ENCODE measurements at places on chromosomes 5 and 9.

DNA sequence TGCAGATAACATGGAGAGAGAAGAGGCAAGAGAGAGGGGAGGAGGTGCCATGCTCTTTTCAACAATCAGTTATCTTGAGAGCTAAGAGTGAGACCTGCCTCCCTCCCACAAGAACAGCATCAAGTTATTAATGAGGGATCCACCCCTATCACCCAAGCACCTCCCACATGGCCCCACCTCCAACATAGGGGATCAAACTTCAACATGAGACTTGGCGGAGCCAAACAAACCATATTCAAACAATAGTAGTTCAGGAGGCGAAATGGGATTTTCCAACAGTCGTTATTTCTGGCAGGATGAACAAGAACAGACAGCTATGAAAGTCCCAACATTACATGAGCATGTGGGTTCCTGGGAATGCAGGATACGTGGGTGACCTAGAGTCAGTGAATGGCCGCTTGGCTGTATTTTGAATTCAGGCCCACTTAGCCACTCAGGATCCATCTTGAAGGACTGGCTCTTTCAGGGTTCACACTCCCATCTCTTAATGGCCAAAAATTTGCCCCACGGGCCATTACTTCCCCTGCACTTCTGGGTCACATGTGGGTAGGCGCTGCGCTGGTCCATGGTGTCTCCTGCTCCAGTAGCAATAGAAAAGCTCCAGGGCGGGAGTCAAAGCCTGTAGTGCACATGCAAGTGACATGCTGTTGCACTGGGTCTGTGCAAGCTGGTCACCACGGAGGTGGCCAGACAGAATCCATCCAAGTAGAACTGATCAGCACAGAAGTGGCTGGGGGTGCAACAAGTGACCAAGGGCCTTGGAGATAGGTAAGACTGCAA is 7.1 kb upstream of the FAF2 start:
- no peak for DNase-seq

- DNase-seq: no peak
Observed at GRCh38 chr5:80403782-80404181, 4.1 kb upstream of the ZFYVE16 start.

DNA sequence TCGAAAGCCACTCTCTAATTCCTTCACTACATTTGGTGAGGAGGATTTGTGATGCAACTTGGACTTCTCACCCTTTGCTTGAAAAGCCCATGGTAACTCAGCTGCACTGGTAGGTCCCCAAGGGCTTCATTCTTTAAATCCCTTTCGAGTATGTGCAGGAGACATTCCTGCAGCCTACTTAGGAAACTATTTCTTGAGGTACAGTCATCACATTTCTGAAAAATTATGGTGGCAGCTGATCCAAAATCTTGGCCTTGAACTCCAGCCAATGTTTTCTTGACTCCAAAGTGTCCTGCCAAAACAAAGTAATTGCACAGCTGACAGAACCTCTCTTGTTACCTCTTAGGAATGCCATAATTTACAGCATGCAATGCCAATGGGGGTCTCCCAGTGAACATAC is 99.7 kb downstream of the NPR3 start:
- DNase-seq: no peak

GRCh38 chr5:98365126-98365525 is 408.3 kb upstream of the RGMB start:
- DNase-seq: no peak

DNA sequence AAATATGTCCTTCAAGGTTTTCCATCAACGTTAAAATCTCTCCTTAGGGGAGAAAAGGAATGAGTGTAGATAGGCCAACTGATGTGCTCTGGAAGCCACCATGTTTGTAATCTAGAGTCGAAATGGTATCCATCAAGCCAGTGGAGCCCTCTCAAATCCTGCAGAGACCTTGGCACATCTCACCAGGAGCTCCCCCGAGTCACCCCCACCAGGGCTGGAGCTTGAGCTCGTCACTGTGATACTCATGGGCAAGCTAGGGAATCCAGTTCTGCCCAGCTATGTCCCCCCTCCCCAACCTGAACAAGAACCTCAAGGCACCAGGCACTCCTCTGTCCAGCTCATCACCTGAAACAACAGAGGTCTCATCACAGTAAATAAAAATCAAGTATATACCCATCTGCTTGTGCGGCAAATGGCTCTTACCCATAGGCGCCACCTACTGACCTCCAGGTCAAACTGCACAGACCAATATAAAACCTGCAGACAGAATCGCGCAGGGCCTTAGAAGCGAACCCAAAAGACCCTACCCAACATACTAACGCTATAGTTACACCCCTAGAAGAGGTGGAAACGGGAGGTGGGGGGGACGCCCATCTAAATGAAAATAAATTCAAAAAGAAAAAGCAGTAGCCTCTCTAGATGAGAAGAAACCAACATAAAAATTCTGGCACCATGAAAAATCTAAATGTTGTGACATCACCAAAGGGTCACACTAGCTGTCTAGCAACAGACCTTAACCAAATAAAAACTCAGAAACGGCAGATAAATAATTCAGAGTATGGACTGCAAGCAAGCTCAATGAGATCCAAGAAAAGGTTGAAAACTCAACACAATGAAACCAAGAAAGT is 75.0 kb downstream of the TTC39B start:
- DNase-seq: no peak

GRCh38 chr5:109141222-109142200 is 268.3 kb downstream of the PJA2 start:
- DNase-seq: no peak

DNA sequence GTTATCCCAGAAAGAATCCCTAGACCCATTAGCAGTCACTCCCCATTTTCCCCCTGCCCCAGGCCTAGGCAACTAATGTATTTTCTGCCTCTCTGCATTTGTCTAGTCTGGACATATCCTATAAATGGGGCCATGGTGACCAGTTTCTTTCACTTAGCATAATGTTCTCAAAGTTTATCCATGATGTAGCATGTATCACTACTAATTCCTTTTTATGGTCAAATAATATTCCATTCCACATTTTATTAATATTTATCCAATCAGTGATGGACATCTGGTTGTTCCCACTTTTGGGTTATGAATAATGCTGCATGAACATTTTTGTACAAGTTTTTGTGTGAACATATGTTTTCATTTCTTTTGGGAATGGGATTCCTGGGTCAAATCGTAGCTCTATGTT is 1.5 kb downstream of the FCHO2 start:
- DNase-seq: no peak

Data from mesothelial cell of epicardium (in vitro differentiated cells).